ENCODE measurements at places on chromosomes 13 and 19.
A peak's percentile ranks its signal among the peaks of the same experiment; 100 is the strongest.

DNA sequence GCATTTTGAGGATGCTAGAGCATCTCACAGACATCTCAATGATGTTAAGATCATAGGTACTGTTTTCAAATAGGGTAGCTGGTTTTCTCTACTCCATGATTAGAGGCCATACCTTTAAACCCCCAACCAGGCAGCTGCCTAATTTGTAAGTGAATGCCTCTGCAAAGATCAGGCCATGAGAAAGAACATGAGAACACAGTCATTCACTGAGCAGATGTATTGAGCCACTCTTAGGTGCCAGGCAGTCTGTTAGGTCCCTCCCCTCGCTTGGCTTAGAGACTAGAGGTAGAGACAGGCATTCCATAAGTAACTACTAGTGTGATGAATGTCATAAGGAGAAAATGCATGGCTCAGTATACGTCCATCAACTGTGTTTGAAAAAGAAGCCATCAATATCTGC is 410.0 kb downstream of the FGF9 start:
- no peak for DNase-seq

DNA sequence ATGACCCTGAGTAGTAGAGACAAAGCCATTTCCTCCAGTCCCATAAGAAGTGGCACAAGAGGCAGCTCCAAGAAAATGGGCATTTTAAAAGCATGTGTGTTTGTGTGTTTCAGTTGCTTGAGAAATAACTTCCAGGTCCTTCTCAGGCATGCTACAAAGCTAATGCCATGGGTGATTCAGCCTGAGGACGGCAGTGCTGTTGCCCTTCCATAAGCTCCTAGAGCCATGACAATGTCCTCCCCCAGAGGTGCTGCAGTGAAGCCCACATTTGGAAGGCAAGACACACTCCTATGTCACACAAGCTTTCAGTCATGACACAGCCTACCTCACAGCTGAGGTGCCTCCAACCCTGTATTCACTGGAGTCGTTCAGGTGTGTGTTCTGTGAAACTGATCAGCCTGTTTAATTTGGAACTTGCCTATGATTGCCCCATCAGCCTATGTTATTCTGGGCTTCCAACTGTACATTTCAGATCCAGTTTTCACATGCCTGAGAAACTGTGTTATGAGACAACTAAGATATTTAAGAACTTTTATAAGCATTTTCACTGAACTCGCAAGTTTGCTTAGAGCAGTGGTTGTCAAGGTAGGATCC is 213.6 kb downstream of the FOXO1 start:
- peak; percentile 19 for DNase-seq

- no peak for DNase-seq
Measured at GRCh38 chr13:66329988-66330451, 900.1 kb downstream of the PCDH9 start.

DNA sequence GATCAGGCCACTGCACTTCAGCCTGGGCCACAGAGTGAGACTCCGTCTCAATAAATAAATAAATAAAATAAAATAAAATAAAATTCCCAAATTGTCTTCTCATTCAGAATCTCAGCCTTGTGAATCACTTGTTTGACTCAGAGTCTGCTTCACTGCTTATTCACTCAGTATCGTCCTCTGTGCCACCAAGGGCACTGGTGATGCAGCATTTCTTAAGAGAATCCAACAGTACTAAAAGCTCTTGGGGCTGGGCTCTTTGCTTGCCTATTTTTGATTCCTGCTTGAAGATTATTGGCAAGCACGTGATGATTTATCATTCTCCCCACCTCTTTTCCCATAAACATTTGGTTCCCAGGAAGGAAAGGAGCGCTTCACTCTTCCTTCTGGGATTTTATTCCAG is 54.8 kb upstream of the HMGB1 start:
- no peak for DNase-seq

DNA sequence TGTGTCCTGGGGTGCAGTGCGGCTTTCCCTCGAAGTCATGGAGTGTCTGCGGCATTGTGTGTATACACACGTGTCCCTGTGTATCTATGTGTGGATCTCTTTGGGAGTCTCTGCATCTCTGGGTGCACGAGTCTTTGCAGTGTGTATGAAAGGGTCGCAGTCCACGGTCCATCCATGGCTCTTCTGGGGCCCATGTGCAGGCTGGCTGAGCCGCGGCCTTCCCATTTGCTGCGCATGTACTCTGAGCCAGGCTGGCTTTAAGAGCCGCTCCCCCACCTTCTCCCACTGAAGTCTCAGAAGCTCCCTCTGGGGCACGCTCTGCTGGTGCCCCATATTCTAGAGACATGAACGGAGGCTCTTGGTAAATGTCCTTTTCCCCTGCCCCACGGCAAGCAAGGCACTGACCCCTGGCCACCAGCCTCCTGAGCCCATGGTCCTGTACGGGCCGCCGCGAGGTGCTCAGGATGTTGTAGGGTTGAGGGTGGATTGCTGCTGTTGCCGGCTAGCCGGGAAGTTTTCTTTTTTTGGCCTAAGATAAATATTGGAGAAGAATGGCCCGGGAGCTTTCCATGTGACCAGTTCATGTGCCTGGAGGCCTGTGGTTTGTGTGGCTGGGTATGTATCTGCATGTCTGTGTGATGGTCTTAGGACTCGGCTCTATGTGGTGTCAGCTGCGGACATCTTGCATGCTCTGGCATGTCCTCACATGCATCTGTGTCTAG is 31.9 kb downstream of the PAK4 start:
- DNase-seq, result no peak

- peak; percentile 82 for DNase-seq
Measured at GRCh38 chr19:6481541-6482342, at the start of gene DENND1C. Gene DENND1C (minus strand): TSS chr19:6481787. CDS start chr19:6481695, 92 bp downstream.

- DNase-seq, result no peak
Measured at GRCh38 chr13:79126706-79127105, 279.3 kb downstream of the RBM26 start.

- no peak for DNase-seq
Measured at GRCh38 chr13:65660731-65661130, 1569.4 kb downstream of the PCDH9 start.

DNA sequence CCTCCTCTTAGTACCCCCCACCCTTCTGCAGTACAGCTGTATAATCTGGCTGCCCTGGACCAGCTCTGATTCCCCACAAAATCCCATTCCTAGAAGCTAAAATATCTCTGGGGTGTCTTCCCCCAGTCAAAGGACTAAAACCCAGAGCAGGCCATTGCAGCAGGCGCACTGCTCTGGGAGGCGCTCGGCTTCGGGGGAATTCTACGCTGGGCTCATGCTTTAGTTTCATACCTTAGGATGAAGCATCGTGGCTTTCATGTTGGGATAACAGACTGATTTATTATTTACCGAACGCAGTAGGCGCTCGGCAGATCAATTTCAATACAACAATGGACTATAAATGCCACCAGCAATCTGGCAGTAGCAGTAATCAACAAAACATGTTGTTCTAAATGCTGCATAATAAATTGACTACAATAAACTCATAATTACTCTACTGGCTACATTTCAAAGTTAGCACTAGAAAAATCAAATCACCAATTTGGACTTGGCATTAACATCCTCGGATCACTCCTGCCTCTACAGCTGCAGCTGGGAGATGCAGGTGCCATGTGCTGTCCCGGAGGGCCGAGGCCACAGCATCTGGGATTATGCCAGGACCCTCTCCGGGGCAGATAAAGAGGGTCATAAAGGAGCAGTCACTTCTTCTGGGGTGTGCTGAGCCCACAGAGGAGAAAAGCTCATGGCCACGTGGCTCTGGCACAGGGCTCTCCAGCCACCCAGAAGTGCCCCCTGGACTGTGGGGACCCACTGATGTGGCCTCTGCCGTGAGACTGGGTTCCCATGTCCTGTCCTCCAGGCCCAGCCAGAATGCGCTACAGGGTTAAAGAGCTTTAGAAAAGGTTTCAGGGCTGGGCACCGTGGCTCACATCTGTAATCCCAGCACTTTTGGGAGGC is 35.3 kb downstream of the CEBPG start:
- no peak for DNase-seq

DNA sequence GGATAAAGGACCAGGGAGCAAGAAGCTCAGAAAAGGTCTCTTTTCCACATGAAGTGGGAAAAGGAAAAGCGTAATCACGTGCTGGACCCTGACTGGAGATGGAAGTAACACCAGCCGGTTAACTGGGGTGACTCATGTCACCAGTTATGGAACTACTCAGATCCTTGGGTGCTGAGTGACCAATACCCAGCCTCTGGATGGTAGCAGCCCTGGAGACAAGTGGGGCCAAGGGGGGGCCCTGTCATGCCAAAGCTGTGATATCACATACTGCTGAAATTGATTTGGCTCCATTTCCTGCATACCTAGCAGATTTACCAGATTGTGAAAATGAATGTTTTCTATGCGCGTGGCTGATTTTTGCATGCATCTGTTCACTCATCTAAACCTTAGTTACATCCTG is 158.9 kb downstream of the ZIC5 start:
- DNase-seq, result no peak

DNA sequence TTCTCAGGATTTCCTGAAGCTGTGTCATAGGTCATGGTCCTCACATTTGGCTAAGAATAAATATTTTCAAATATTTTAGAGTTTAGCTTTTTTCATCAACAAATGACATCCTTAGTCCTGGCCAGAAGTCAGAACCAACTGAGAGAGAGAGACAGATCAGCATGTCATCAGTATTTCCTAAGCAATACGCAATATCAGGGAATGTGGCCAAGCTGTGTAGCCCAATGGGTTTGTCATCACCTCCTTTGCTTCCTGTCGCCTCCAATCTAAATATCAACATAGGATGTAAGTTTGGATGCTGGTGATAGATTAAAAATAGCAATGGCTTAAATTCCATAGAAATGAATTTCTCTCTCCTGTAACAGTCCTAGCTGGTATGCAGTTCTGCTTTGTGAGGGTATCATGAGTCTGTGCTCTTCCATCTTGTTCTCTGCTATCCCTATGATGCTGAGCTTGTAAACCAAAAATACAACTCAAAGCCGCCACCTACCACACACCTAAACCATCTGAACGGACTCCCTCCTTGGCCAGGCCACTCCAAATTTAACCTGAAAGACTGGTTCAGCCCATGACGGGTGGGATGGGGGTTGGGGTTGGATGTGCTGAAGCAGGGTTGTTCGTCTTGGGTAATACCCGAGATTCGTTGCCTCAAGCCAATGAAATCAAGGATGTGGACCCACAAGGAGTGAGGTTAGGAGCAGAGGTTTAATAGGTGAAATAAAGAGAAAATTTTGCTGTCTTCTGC is 10.0 kb upstream of the IGSF23 start:
- DNase-seq, result no peak

GRCh38 chr19:15379999-15380647 is 536 bp upstream of the AKAP8 start:
- DNase-seq, result no peak

- DNase-seq, result no peak
Measured at GRCh38 chr13:102191951-102192502, 209.8 kb downstream of the FGF14 start.

- no peak for DNase-seq
Measured at GRCh38 chr13:43195551-43195950, 172.2 kb downstream of the DNAJC15 start.

DNA sequence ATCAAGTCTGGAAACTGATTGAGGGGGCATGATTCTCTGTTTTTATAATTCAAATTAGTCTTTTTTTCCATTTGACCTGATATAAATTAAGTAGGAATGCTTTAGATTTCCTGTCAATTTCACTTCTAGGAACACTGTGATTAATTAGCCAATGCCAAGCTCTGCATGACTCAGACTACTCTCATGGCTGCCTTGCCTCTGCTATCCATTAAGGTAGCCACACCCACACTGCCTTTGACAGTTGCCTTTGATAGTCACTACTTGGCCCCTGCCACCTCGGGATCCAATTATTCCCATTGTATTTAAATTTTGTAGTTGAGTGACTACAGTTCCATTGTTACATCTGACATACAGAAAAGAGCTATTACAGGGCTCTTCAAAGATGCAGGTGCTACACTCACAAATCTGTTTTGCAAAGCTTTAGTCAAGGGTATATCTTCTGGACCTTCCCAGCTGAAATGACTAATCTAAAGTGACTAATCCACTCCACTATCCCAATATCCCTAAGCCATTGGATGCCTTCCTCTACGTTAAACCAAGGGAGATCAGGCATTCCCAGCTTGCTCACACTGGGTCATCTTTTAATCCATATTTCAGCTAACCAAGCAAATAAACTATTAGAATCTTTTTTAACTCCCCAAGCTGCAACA is 1193.1 kb upstream of the MIR17HG start:
- no peak for DNase-seq

GRCh38 chr19:13155472-13156359 is 5.5 kb downstream of the IER2 start:
- peak; percentile 81 for DNase-seq

DNA sequence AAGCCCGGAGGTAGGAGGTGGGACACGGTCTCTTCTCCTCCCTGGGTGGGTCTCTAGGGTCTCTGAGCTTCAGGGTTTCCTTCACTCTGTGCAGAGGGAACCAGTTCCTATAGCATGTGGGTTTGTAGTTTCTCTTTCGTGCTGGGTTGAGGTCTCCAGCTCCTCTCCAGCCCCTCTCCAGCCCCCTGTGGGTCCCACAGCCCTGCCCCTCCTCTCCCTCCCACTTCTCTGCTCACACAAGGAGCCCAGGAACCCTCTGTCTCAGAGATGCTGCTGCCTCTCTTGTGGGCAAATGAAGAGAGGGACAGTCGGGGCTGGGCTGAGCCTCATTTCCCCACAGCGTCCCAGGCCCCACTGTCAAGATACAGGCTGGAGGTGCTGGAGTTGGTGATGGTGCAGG is 1.4 kb downstream of the SIGLEC7 start:
- no peak for DNase-seq

- DNase-seq, result no peak
Measured at GRCh38 chr13:47478985-47479384, 522.1 kb downstream of the SUCLA2 start.

DNA sequence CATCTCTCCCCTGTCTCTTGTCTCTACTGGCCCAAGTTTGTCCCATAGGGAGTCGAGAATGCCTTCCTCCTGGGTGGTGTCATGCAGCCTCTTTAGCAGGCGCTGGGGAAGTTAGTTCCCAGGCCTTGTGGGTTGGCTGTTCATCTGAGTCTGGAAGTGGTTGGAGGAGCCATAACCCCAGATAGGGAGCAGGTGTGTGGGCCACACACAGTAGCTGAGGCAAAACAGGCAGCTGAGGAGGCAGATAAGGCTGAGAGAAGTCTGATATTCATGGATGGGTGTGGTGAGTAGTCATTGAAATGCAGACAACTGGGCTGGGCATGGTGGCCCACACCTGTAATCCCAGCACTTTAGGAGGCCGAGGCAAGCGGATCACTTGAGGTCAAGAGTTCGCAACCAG is 40.9 kb upstream of the KPNA3 start:
- no peak for DNase-seq

- DNase-seq, result no peak
Measured at GRCh38 chr13:35478271-35479037, 2.0 kb upstream of the MAB21L1 start.

- DNase-seq, result no peak
Measured at GRCh38 chr13:58376349-58376748, 744.8 kb downstream of the PCDH17 start.

GRCh38 chr13:57409121-57409520 is 222.4 kb upstream of the PCDH17 start:
- DNase-seq, result no peak

GRCh38 chr19:7292950-7293761 is 1.1 kb downstream of the INSR start:
- DNase-seq, result peak; percentile 28

All from stimulated activated CD8-positive, alpha-beta memory T cell treated with anti-CD3 and anti-CD28 coated beads, Interleukin-4, amount 100 ng/mL, for 48 hours (primary cell).